ENCODE measurements at places on chromosomes 7 and 10. TPM values are rescaled to one million over a fixed set of nuclear protein-coding genes. Genes with fewer than 3 reads are reported as not detected.

GNAT3 gene
- total RNA-seq: not detected

SPACDR gene
- 1.2 TPM for total RNA-seq

HOXA7 gene
- total RNA-seq: not detected

- peak; percentile 84 for DNase-seq
These were observed 11.4 kb downstream of the MTURN start for GRCh38 chr7:30146127-30146612.

DNA sequence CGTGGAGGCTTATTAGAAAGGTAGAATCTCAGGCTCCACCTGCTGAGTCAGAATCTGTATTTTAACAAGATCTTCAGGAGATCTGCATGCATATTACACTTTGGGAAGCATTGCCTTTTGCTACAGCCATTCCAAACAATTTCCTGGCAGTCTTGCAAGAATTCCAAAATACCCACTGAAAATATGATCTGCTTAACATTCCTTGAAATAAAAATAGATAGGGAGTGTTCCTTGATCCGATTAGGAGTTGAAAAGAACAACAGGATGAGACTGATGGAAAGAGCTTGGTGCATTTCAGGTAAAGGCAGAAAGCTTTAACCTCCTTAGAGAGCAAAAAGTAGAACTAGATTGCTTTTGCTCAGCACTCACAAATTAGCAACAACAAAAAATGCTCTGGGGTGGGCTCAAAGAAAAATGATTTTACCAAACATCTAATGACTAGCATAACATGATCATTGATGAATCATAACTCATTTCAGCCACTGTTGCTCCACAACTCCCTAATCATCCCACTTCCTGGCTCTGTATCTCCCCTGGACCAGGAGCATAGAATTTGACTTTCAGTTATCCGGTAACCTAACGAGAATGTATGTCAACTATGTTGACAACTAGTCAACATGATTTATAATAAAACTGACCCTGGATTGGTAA, 115.2 kb downstream of the RNLS start:
- DNase-seq: no peak

DNA sequence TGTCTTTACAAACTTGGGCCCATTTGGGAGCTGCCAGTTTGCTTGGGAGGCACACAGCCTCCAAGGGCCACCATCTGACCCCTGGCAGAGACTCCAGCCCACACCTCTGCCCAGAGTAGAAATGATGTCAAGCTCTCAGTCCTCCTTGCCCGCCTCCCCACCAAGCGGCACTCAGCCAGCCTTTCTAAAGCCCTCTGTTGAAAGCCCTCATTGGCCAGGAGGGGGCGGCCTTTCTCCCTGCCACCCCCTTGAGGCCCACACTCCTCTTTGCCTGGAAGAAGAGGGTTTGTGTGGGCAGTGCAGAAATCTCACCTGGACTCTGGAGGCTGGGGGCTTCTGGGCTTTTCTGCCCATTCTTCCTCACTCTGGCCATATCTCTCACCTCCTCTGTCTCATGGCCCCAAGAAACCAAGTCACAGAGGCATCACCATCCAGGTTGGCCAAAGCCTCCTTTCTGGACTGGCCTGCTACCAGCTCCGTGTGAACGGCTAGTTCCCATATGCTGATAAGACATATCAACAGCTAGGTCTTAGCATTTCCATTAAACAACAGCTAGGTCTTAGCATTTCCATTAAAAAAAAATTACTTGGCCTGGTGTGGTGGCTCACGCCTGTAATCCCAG, 36.1 kb downstream of the UBTD1 start:
- peak; percentile 62 for DNase-seq

GRCh38 chr10:3028441-3028840, 38.9 kb upstream of the PFKP start:
- DNase-seq: no peak

GRCh38 chr10:113133497-113134115, 183.6 kb downstream of the TCF7L2 start:
- no peak for DNase-seq
